H7 (cell line): ENCODE measurements at places on chromosomes 5 and 9.

DNA sequence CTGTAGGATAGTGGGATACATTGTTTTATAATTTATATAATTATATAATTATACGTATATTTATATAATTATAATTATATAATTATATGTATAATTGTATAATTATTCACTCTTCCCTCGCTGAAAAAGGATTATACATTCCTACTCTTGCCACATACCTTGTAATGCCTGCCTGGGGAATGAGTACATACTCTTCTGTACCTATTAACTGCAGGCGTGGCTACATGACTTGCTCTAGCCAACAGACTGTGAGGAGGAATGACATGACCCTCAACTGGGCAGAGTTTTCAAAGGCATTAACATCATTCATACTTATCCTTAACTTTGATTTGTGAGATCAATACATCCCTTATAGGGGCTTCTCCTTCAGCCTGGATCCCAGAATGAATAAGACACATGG is 19.1 kb downstream of the ERMP1 start:
- DNase-seq: no peak

DNA sequence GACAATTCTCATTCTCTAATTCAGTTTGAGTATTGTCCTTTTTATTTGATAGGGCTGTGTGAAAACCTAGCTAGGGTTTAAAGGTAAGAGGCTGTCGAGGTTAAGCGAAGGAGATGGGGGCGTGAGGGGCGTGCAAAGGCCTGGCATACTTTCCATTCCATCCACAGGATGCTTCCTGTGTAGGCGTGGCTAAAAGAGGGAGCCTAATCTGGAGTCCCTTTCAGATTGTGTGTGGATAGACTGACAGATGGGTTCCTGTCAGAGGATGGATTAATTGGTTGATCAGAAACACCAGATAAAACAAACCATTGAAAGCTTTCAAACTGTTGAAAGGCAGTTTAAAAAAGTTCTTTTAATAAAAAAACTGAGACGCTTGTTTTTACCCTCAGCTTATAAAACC is 1.1 kb upstream of the ELL2 start:
- DNase-seq: peak; percentile 38

DNA sequence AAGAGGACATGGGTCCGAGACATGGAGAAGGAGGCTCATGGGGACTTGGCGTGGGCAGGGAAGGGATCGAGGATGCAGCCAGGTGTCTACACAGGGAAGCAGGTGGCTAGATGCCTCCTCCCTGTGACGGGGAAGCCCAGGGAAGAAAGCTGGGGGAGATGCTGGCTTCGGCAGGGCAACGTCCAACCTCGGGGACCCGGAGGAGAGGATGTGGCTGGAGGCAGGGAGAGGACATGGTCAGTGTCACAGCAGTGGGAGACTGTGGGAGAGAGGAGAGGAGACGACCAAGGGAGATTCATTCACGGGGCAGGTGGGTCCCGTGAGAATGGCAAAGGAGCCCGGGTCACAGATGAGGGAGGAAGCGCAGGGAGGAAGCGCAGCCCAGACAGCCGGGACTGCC is 73.2 kb upstream of the PHYKPL start:
- no peak for DNase-seq

DNA sequence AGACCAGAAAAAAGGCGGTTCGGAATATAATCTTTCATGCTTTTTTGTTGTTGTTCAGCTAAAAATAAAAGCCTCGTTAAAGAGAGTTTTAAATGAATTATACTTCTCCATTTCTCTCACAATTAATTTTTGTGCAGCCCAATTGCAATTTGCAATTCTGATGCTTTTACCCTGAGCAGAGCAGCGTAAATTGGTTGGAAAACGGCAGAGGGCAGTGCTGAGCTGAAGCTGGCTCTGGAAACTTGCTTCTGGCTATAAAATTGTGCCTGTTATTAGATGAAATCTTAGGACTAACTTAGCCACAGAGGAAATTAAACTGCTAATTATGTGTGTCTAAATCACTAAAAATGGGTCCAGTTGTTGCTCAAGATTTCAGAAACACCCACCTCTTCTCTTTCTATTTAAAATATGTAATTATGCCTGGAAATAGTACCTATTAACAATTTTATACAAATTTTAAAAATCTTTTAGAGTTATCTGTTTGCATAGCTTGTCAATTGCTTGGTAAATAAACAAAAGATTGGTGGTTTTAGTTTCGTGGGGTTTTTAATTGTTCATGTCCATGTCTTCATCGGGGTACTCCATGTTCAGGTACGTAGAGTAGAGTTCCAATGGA is 441.8 kb upstream of the TLE4 start:
- peak; percentile 12 for DNase-seq

DNA sequence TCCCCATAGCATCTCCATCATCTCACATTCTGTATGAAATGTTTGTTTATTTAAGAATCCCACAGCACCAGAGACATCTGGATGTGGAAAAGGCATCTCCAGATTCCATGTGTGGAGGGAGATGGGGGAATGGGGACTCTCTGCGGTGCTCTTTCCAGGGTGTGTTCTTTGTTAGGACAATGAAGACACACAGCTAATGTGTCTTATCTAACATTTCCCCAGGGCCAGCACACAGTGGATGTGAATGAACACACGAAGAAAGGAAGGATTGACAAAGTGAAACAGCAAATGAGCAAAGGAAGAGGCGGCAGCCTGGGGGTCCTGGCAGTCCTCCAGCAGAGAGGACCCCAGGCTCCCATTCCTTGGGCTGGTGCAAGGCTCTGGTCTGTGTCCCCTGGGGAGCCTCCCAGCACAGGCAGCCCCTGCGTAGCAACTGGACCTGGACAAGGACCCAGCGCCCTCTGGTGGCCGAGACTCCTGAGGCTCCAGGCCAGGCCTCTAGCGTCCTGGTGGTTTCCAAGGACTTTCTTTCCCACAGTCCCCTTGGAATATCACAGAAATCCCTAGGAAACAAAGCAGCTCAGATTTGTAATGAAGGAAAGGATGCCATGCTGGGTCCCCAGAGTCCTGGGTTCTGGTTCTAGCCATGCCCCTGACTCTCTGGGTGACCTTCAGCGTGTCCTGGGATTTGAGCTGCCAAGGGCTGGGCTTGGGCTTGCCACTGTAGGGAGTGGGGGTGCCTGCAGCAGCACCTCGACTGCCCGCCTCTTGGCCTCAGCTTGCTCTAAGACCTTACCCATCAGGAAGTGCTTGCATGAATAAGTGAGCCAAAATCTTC is 3.5 kb upstream of the PDLIM7 start:
- DNase-seq: peak; percentile 97

GRCh38 chr5:115558388-115558956 is 13.9 kb upstream of the FEM1C start:
- no peak for DNase-seq

DNA sequence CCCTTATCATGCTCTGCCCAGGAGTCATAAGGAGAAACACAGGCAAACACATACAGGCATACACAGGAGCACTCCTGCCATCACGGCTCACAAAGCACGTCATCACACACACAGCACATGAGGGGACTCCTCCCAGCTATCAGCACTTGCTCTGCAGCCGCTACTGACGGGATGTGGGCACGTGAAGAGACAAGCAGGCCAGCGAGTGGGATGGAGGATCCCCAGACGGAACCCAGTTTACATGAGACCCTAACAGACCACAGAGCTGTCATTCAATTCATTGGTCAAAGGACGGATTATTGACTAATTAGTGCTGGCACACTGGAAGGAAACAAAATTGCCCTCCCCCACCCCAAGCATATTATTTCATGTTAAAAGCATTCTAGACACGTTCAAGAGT is 53.6 kb downstream of the SEMA4D start:
- no peak for DNase-seq

GRCh38 chr5:133830911-133831310 is 137.5 kb downstream of the C5orf15 start:
- no peak for DNase-seq

DNA sequence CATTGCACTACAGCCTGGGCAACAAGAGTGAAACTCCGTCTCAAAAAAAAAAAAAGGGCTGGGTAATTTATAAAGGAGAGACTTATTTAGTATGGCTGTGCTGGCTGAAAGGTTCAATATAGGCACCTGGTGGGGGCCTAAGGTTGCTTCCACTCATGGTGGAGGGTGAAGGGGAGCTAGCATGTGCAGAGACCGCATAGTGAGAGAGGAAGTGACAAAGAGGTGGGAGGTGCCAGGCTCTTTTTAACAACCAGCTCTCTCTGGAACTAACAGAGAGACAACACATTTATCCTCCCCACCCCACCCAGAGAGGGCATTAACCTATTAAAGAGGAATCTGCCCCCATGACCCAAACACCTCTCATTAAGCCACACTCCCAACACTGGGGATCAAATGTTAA is 28.9 kb upstream of the SERINC5 start:
- DNase-seq: no peak

DNA sequence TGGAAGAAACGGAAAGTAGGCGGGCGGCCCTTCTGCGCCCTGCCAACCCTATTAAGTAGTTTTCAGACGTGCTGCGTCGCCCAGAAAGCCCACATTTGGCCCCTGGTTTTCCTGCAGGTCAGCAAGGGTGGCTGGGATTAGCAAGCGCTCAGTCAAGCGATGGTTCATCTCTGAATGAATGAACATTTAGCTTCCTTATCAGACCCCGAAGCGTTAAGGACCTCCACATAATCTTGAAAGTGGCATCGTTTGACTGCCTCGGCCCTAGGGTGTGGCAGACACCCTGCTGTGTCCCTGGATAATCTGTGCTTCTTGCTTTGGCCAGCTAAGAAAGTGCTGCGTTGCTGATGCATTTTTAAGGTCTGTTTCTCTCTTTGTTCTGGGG is 684 bp downstream of the TOR1B start:
- no peak for DNase-seq

DNA sequence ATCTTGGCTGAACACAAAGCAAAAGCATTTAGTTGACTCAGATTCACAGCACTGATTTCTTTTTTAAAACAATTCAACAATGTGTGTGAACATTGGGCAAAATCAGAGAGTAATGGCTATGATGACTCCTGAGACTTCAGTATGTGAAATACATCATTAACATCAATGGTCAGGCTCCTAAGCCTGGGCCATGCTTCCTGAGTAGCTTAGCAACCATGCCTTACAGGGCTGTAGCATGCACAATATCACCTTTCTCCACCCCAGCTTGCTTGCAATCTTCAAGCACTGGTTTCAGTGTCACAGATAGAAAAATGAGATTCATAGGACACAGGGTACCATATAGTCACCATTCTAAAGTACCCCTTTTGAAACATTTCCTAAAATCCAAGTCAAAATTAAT is 41.3 kb downstream of the MACROH2A1 start:
- DNase-seq: no peak

DNA sequence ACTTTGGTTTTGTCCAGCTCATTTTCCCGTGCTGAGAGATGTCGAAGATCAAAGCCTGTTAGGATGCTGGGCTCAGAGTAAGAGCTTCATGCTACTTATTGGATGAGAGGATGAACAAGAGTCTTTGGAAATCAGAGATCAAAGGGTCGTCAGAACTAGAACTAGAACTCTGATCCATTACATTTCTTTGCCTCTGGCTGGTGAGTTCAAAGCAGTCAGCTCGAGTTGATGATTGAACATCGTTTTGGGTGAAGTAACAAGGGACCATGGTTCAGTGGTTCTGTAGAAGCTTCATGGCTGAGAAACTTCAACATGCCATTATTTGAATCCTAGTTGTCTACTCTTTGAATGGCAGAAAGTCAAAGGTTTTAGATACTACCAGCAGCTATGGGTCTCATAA is 320.3 kb downstream of the ARHGEF28 start:
- DNase-seq: no peak

GRCh38 chr9:127838375-127839078 is 15.9 kb downstream of the ENG start:
- peak; percentile 66 for DNase-seq

- no peak for DNase-seq
Measured at GRCh38 chr9:115378241-115378640, 260.3 kb upstream of the TNC start.

DNA sequence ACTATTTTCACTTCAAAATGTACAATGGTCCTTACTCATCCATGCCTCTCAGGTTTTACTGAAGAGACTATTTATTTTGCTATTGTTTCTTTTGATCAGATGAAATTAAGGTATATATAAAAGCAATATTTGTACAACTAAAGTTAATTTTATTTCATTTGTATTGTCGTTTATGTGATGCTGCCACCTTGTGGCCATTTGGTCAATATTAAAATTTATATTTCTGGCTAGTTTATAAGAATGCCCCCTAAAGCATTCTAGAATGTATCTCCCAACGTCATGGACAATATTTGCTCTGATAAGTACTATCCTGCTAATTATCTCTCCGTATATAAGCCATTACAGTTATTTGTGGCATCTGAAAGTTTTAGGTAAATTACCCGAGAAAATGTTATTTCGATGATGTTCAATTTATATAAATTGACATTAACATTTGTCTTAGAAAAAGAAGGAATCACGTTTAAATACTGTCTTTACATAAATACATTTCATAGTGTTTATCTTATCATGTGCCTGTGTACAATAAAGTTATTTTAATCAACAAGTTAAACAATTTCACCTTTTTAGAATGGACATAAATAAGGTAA is 680.0 kb downstream of the TAF11L14 start:
- no peak for DNase-seq

GRCh38 chr9:20015427-20015931 is 226.6 kb upstream of the SLC24A2 start:
- DNase-seq: no peak

- DNase-seq: no peak
Measured at GRCh38 chr5:135561266-135561665, 17.5 kb downstream of the CXCL14 start.

DNA sequence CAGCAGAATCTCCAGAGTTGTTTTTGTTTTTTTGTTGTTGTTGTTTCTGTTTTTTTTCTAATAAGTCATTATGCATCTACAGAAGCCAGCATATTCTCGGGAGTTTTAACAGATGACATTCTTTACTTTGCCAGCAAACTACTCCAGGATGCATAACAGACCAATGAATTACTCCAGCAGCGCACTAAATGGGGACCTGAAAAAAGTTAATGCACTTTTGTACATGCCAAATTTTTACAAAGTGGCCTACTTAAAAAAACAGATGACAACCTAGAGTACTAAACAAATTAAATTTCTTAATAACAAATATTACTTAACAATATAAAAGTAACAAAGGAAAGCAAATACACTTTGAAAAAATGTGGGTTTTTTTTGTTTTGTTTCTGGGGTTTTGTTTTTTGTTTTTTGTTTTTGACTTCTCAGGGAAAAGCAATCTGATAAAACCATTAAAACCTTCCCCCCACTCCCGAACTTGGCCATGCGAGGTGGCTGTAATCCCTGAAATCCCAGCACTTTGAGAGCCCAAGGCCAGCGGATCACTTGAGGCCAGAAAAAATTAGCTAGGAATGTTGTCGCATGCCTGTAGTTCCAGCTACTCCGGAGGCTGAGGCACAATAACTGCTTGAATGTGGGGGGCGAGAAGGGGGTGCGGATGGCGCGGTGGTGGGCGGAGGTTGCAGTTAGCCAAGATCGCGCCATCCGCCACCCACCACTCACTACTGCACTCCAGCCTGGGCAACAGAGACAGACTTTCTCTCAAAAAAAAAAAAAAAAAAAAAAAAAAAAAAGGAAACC is 352.4 kb downstream of the CETN3 start:
- DNase-seq: no peak

DNA sequence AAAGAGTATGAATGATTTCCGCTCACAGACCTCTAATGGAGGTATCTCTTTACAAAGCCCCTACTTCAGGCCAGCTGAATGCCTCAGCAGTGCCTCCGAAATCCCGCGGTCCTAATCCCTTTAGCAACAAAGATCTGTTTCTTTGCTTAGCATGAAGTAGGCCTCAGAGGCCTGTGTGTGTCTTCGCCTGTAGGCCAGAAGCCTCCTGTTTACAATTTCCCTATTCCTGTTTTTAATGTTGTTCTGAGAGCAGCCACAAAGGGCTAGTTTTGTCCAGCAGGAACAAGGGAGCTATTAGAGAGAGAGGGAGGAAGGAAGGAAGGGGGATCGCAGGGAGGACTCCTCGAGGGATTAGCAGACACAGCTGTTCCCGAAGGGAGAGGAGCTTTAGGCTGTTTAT is 166.4 kb upstream of the SPRY4 start:
- peak; percentile 54 for DNase-seq
